ENCODE measurements at places on chromosomes 2 and 18.

DNA sequence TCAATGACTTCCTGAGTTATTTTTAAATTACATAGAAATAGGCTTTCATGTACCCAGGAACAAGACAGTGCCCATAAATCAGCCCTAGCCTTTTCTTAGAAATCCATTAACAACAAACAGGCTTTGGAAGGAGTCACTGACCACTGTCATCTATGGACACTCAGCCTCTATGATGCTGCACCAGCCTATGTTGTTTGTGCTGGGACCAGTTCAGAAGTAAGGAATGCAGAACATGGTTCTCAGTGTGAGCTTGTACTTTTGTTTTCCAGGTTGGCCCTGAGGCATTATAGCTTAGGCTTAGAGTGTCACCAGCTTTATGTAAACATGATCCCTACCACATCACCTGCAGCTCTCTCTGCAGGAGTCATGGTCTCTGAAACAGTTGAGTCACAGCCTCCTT lies 335.7 kb upstream of the CDH7 start:
- DNase-seq, result no peak

DNA sequence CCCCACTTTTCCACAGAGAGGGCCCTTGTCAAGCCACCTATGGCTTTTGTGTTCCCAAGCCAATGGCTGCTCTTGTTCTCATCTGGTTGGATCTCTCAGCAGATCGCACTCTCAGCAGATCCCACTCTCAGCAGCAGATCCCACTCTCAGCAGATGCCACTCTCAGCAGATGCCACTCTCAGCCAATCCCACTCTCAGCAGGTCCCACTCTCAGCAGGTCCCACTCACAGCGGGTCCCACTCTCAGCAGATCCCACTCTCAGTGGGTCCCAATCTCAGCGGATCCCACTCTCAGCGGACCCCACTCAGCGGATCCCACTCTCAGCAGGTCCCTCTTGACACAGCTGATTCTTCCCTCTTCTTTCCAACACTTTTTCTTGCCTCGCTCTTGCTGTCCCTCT lies 59.3 kb upstream of the MGAT4A start:
- no peak for DNase-seq

DNA sequence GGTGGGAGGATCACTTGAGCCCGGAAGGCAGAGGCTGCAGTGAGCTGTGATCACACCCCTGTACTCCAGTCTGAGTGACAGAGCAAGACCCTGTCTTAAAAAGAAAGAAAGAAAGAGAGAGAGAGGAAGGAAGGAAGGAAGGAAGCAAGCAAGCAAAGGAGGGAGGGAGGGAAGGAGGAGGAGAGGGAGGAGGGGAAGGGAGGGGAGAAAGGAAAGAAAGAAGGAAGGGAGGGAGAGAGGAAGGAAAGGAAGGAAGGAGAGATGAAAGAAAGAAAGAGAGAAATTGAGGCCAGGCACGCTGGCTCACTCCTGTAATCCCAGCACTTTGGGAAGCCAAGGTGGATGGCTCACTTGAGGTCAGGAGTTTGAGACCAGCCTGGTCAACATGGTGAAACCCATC lies 2.3 kb upstream of the NCKAP1 start:
- DNase-seq, result no peak

DNA sequence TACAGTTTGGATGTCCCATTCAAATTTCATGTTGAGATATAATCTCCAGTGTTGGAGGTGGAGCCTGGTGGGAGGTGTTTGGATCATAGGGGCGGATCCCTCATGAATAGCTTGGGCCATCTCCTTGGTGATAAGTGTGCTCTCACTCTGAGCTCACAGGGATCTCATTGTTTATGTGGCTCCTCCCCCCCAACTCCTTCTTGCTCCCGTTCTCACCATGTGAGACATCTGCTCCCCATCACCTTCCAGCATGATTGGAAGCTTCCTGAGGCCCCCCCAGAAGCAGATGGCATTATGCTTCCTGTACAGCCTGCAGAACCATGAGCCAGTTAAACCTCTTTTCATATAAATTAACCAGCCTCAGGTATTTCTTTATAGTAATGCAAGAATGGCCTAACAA lies 3.0 kb upstream of the INPP1 start:
- DNase-seq, result no peak

- DNase-seq, result no peak
Observed at GRCh38 chr18:40904295-40904694, 1050.7 kb upstream of the PIK3C3 start.

DNA sequence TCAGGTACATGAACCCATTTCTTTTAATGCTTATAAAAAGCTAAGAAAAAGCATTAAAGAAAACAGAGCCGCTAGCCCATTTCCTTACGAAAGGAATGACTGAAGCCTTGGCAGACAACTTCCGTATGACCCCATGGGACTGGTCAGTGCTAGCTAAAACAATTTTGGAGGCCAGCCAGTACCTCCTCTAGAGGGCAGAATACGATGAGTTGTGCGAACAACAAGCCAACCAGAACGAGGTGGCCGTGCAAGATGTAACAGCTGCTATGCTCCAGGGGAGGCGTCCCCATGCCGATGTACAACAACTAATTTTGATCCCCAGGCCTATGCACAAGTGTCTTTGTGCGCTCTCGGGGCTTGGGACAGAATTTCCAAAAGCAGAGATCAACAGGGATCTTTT lies 16.7 kb downstream of the MAP3K2 start:
- no peak for DNase-seq

- DNase-seq, result no peak
Observed at GRCh38 chr18:73741946-73742345, 405.7 kb downstream of the FBXO15 start.

- DNase-seq, result no peak
Observed at GRCh38 chr2:158009399-158009798, 92.3 kb upstream of the UPP2 start.

GRCh38 chr2:122530814-122531213 lies 775.4 kb downstream of the TSN start:
- no peak for DNase-seq

DNA sequence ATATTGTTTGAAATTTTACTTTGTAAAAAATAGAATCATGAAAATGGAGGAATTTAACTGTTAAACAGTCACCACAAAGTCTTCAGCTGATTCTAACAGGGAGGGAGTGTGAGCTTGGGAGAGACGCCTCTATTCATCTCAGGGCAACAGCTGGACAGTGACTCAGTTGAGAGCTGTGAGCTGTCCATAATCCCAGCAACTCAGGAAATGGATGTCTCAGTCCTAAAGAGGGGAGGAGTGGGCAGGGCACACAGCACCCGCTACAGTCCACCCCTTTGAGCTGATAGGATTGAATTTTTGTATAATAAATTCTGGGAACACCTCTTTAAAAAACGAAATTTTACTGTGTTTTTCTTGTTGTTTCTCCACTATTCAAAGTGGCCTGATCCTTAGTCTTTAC lies 255.1 kb upstream of the THUMPD2 start:
- no peak for DNase-seq

GRCh38 chr2:40445467-40445866 lies 6.4 kb downstream of the SLC8A1 start:
- no peak for DNase-seq

GRCh38 chr2:85828725-85829124 lies 60.1 kb downstream of the ST3GAL5 start:
- no peak for DNase-seq

DNA sequence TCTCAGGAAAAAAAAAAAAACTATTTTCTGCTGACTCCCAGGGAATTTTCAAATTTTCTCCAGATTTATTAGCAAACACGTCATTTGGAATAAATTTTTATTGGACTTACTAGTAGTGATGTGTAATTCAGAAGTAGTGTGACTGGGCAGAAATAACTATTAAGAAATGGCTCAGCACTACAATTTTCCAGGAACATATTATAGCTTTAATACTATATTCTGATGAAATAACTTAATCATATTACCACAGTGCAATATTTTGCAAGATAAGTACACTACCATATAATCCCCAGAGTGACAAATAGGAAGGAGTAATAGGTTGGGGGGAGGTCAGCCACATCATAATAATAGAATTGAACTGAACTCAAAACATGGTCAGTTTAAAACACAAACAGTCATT lies 19.7 kb upstream of the TNFAIP6 start:
- no peak for DNase-seq

DNA sequence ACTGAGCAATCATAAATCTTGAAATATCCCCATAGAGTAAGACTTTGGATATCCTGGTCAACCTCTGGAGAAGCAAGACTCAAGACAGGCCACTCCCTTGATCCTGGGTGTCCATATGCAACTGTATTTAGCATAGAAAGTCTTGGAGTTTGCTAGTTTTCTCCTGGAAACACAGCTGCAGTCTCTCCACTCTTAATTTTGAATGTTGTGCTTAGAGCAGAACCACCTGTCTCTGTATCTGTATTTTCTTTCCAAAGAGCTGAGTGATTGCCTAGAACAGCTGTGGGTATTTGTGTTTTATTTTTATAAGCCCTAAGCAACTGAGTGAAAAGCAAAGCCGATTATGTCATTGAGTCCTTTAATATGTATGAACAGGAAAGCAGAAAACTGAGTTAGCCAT lies 64.1 kb upstream of the ADAM23 start:
- no peak for DNase-seq

DNA sequence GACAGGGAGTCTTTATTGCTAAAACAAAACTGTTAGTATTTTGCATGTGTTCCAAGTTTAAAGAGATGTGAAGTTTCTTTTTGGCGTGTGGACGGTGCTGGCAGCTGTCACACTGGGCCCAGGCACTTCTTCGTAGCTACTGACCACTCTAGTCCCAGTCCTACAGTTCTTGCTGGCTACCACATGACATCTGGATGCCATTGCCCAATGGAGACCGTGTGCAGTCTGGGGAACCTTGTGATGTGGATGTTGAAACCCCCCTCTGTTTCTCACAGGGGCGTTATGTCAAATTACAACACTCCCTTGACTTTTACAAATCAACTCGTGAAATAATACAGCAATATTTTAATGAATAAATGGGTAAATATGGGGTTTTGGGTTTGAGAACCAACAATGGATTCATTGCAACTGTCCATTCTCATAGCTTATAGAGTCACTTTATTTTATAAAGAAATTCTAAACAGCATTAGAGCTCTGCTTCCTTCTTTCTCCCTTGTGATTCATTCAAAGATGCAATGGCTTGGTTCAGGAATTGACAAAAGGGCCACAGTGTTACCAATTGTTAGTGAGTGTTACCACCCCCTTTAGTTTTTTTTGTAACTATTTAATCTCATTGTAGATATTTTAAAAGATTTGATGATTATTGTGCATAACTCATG lies 1.2 kb downstream of the GPD2 start:
- DNase-seq, result no peak

DNA sequence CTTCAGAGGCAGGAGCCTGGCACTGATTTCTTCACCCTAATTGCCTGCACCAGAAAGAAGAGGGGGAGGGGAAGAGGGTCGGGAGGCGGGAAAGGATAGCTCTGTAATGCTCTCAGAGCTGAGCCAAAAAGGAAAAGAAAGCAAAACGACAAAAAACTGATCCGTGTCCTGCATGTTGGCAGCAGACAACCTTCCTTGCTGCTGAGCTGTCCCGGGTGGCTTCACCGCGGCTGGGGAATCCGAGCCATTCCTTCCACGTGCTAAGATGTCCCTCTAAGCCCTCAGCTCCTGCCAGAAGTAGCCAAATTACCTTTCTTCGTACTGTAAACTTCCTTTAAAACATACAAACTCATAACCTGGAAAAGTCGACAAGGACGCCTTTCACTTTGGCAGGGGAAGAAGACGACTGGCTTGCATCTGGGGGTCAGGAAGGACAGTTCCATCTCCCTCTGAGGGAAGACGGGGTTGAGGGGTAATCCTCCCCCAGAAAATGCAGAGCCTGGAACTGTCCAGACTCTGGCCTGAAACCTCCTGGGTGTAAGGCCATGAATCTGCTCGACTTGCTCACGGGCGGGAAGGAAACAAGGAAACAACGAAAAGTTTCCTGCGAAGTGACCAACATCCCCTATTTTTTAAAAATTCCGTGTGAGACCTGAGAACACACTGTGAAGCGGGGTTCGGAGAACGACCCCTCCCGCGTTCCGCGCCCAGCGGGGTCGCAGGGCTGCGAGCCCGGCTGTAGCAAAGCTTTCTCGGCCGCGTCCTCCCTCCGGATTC lies 7.7 kb downstream of the OTX1 start:
- DNase-seq, result peak; percentile 2

GRCh38 chr2:37457401-37457901 lies 113.0 kb downstream of the QPCT start:
- DNase-seq, result no peak

DNA sequence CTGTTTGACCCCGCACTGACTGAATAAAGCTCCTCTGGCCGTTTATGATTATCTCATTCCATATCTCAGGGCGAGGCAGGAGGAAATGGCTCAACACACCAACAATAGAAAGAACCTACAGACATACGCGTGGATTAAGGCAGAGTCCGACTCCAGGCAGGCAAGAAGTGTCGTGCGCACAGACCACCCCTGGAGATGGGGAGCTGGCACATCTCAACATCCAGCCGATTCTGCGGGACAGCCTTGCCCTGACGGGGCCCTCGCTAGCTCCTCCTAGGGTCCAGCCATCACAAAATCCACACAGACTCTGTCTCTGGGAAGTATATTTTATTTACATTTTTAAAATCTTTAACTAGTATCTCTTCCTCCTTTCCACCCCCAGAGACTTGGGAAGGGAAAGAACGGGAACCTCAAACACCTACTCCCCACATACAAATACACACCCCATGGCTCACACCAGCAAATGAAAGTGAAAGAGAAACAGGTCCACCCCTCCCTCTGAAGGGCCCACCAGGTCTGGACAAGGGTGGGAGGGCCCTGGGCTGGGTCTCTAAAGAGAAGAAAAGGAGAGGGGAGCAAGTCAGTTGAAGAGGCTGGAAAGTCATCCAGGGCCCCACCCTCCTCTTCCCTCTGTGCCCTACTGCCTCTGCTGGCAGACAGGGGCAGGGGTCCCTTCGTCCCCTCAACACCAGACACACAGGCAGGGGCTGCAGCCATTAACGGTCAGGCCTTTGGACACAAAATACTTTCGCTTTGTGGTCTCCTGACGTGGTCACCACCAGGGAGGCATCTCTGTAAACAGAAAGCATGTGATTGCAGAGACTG lies 3.2 kb downstream of the GPBAR1 start:
- DNase-seq, result no peak

GRCh38 chr2:119531292-119531691 lies 7.0 kb upstream of the SCTR start:
- DNase-seq, result no peak

DNA sequence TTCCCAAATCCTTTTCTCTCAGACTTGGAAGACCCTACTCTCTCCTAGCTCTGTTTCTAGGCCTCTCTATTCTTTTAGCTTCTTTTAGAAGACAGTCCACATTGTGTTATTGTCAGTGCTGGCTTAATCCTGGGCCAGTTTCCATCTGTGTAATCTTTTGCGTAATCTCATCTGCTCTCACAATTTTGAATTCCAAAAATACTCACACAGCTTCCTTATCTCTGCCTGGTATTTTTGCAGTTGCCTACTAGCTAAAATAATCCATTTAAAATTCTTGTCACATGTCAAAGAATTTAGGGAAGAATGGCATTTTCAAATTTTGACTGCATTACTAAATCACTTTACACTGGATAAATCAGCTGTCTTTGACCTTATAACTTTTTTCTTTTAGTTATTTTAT lies 200.6 kb upstream of the MEX3C start:
- DNase-seq, result no peak
